Breast epithelium (tissue), 4 donors: ENCODE measurements at places on chromosomes 4 and X.

GRCh38 chr4:69064391-69064790 is 31.9 kb upstream of the UGT2B7 start:
- no peak overlapping the region for H3K4me3 ChIP-seq
- no peak overlapping the region for H3K27ac ChIP-seq
- no peaks in the 10 kb centered on the region for H3K4me1 ChIP-seq
- no peaks in the 10 kb centered on the region for H3K27me3 ChIP-seq
- H3K36me3 ChIP-seq, result no peaks in the 10 kb centered on the region

- no peak overlapping the region for H3K4me3 ChIP-seq
- no peaks in the 10 kb centered on the region for H3K27me3 ChIP-seq
- H3K27ac ChIP-seq, result no peak overlapping the region
- no peaks in the 10 kb centered on the region for H3K4me1 ChIP-seq
- no peak for DNase-seq
Observed at GRCh38 chr4:86506591-86506990, 87.5 kb upstream of the PTPN13 start.

DNA sequence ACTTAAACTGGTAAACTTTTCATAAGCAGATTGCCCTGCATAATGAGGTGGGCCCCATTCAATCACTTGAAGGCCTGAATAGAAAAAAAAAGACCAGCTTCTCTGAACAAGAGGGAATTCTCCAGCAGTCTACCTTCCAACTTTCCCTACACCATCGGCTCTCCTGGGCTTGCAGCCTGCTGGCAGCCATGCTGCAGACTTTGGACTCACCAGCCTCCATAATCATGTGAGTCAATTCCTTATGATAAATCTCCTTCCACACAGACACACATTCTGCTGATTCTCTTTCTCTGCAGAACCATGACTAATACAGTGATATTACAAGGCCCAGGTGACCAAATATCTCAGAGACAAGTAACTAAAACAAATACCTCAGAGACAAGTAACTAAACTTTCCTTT is 113.8 kb upstream of the WDR17 start:
- DNase-seq, result no peak
- H3K27me3 ChIP-seq, result no peaks in the 10 kb centered on the region
- no peaks in the 10 kb centered on the region for H3K36me3 ChIP-seq
- H3K4me1 ChIP-seq, result no peaks in the 10 kb centered on the region
- no peak overlapping the region for H3K27ac ChIP-seq
- no peak overlapping the region for H3K4me3 ChIP-seq

DNA sequence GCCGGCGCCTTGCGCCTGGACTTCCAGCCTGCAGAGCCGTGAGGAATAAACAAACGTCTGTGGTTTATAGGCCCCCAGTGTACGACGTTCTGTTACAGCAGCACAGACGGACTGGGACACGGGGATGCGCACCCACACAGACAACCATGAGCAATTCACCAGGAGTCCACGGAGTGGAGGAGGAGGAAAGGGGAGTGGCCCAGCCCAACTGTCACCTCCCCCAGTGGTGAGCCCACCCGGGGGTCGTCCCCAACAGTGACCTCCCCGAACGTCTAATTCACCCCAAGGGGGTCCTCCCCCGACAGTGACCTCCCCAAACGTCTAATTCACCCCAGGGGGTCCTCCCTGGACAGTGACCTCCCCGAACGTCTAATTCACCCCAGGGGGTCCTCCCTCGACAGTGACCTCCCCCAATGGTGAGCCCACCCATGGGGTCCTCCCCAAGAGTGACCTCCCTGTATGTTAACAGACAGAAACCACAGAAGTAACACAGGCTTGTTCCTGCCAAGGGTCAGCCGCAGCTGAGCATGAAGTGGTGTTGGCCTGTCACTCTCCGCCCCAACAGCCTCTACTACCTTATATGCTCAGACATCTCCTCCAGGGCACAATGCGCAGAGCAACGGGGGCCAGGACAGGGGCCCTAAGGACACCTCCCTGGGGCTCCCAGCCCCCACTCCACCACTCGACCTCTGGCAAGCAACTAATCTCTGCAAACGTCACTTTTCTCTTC is 6.2 kb downstream of the GAK start:
- no peaks in the 10 kb centered on the region for H3K27me3 ChIP-seq
- H3K4me3 ChIP-seq, result no peak overlapping the region
- H3K27ac ChIP-seq, result no peak overlapping the region
- DNase-seq, result no peak
- H3K36me3 ChIP-seq, result no peaks in the 10 kb centered on the region
- peaks cover 3% of the 10 kb centered on the region for H3K4me1 ChIP-seq

- no peaks in the 10 kb centered on the region for H3K4me1 ChIP-seq
- no peaks in the 10 kb centered on the region for H3K27me3 ChIP-seq
- H3K4me3 ChIP-seq, result no peak overlapping the region
- H3K36me3 ChIP-seq, result no peaks in the 10 kb centered on the region
Observed at GRCh38 chr4:156754832-156755570, 216.6 kb downstream of the PDGFC start.

- no peaks in the 10 kb centered on the region for H3K27me3 ChIP-seq
- no peaks in the 10 kb centered on the region for H3K36me3 ChIP-seq
- no peak overlapping the region for H3K27ac ChIP-seq
- no peak for DNase-seq
- no peak overlapping the region for H3K4me3 ChIP-seq
Observed at GRCh38 chrX:2449135-2449886, 51.5 kb downstream of the DHRSX start.
